ENCODE measurements at places on chromosomes 12 and 14.

- no peak for DNase-seq
These were observed 157.6 kb downstream of the FOXA1 start for GRCh38 chr14:37437490-37437889.

DNA sequence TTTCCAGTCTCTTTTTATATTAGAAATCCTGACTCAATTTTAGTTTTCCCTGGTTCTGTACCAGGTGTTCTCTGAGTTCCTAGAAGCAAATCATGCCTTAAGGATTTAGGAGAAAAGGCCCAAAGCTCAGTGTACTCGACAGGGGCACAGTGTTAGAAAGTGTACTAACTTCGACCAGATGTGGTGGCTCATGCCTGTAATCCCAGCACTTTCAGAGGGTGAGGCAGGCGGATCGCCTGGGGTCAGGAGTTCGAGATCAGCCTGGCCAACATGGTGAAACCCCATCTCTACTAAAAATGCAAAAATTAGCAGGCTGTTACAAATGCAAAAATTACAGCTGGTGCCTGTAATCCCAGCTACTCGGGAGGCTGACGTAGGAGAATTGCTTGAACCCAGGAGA, 12.0 kb downstream of the VEZT start:
- no peak for DNase-seq

DNA sequence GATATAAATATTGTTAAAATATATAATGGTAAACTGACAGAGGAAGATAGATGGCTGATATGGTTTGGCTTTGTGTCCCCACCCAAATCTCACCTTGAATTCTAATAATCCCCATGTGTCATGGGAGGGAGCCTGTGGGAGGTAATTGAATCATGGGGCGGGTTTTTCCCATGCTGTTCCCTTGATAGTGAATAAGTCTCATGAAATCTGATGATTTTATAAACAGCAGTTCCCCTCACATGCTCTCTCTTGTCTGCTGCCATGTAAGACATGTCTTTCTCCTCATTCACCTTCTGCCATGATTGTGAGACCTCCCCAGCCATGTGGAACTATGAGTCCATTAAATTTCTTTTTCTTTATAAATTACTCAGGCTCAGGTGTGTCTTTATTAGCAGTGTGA, 46.3 kb downstream of the PTCSC3 start:
- DNase-seq, result no peak

GRCh38 chr12:41709463-41710285, 435.0 kb downstream of the GXYLT1 start:
- DNase-seq, result no peak

- DNase-seq, result no peak
These were observed 11.2 kb downstream of the C2CD5 start for GRCh38 chr12:22533155-22533554.

DNA sequence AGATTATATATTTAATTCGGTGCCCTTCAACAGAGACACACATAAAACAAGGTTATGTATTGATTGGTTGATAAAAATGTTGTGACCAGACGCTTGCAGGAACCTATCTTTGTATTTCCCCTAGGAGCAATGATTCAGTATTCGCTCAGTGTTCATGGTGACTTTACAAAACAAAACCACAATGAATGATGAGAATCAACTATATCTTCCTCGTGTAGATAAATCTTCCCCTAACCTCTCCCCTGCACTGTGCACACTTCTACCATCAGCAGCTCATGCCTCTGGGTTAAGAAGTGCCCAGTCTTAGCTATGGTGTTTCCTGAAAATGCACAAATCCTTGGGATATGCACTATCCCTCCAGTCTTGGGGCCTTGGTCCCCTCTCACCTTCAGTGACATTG, 16.3 kb downstream of the RIN3 start:
- no peak for DNase-seq

- no peak for DNase-seq
These were observed 55.2 kb downstream of the NTF3 start for GRCh38 chr12:5487076-5487475.

GRCh38 chr14:94677747-94678146, 65.6 kb downstream of the SERPINA3 start:
- DNase-seq, result no peak

GRCh38 chr12:130117233-130117632, 45.0 kb upstream of the FZD10 start:
- DNase-seq, result no peak

DNA sequence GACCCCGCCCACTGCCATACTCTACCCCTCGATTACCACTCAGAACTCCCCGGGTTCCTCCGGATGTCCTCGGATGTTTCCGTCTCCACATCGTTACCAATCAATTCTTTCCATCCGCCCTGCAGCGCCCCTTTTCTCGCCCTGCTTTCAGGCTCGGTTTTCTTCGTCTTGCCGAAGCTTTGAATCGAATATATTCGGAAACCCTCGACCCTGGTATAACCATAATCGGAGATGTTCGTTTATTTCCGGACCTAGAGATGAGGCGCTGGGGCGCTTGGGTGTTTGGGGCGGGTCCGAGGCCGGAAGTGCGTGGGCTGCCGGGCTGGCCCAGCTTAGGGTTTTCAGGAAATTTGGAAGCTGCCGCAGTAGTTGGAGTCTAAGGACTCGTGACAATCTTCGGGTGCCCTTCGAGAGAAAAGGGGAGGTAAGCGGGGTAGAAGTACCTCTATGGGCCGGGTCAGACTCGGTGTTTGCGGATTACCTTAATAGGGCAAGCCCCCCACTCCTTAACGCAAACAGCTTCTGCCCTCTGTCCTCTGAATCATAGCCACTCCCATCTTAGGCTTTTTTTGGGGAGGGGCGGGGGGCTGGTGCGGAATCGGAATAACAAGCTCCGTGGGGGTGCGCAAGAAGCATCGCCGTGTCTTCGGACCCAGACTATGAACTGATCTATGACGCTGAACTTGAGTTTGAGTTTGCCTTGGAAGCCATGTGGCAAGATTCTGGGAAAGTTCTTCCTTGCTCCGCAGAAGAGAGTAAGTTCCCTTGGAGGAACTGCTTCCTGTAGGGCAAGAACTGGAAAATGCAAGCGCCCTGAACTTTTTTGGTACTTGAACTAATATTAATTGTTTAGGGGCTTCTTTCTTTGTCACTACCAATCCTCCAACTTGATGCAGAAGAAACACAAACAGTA, at the start of gene C14orf119:
Gene C14orf119 (plus strand): TSS at position 310 of the 913 bp plus-strand sequence. CDS start 2,154 bp downstream, outside the sequence.
- DNase-seq, result peak; percentile 99

GRCh38 chr14:94046696-94047250, 20.6 kb downstream of the OTUB2 start:
- DNase-seq, result no peak

- no peak for DNase-seq
These were observed 105.5 kb upstream of the PRB2 start for GRCh38 chr12:11500861-11501230.

- DNase-seq, result no peak
These were observed 497.9 kb downstream of the EGLN3 start for GRCh38 chr14:33452995-33453394.

GRCh38 chr14:99064262-99064954, 207.6 kb downstream of the BCL11B start:
- no peak for DNase-seq
